ENCODE measurements at places on chromosomes 1 and 21. TPM values are rescaled to one million over a fixed set of nuclear protein-coding genes. Genes with fewer than 3 reads are reported as not detected.

PLA2G2E gene
- not detected for total RNA-seq

A3GALT2 gene
- not detected for total RNA-seq

PRDM16 gene
- total RNA-seq: 0.06 TPM

OR2M7 gene
- total RNA-seq: not detected

DNA sequence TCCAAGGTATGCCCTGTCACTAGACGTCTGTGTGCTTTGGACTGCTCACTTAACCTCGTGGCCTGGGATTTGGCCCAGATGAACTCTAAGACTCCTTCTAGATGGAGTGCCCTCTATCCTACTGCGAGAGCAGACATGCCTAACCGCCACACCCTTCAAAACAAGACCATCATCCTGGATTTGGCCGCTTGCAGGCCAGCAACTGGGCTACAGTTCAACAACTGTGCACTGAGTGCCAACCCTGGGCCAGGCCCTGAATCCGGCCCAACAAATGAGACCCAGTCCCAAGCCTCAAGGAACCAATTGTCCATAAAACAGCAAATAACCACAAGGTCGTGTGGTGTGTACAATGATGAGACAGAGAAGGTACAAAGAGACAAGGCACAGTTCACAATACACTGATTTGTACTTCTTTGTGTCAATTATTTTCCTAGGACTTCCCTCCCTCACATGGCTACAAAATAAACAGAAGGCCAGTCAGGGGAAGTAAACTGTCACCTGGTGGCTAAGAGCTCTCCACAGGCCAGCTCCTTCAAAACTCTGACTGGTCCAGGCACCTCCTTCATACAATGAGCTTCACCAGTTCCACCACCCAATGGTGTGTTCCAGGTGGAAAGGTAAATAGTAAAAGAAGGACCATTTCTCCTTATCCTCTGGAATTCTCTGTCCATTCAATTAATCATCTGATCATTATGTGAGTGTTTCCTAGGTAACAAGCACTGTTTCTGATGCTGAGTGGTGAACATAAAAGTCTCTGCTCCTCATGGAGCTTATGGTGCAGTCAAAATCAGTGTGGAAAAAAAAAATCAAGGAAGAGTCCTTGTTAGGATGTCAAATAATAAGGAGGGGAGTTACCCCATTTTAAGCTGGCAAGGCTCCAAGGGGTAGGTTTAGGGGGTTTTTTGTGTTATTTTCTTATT is 60.4 kb downstream of the CAPZB start:
- peaks cover 26% of the 10 kb centered on the region for H3K4me1 ChIP-seq
- no peaks in the 10 kb centered on the region for H3K27me3 ChIP-seq
- H3K4me3 ChIP-seq: no peak overlapping the region
- no peak for DNase-seq
- no peaks in the 10 kb centered on the region for H3K36me3 ChIP-seq
- peak overlapping the region; percentile 42 for H3K27ac ChIP-seq

DNA sequence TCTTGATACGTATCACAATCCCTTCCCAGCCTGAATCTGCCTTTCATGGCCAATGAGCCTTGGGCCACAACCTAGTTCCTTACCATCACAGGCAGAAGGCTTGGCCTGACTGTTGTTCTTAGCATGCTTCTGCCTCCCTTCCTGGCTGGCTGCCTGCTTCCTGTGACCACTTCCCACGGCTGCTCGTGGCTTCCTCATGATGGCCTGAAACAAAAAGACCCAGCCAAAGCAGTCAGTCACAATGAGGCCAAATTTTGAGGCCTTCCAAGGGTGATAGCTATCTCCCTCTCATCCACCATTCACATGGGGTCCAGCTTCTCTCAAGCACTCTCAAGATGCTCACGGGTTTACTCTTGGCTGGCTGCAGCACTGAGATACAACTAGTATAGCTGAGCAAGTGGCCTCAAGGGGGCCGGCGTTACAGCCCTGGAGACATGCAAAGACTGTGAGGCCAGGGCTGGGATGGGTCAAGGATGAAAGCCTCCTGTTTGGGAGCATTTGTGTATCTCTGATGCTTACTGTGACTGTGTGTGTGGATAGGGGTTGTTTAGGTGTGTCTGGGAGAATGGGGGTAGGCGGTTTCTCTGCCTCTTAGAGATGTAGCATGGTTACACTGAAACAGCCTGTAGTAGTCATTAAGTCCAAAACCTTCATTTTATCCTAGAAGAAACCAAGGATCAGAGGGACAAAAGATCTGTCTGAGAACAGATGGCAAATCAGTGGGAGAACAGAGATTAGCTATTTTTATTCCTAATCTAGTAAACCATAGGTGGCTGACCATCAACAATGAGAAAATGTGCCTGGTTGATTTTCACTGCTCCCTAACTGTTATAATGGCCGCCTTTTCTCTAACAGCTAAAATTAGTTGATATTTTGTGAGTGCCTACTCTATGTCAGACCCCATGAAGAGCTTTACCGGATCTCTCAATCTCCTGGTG is 5.4 kb upstream of the TOE1 start:
- no peaks in the 10 kb centered on the region for H3K36me3 ChIP-seq
- DNase-seq: peak; percentile 67
- H3K27ac ChIP-seq: no peak overlapping the region
- H3K4me3 ChIP-seq: no peak overlapping the region
- no peaks in the 10 kb centered on the region for H3K27me3 ChIP-seq

DNA sequence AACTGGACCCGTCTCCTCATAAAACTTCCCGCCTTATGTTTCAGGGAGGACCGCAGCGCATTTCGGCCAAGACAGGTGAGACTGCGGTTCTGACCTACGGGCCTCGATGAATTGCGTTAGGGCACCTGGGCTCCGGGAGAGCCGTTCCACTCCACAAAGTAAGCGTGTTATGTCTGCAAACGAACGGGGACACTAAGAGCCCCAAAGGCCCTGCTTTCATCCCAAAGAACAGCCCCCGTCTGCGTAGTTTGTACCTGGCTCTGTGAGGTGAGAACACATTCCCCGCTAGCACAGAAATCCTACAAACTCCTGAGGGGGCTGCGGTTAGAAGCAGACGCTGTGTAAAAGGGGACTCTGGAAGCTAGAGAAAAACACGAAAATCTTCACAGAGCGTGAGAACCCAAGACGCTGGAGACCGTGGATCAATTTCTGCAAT is 41.6 kb upstream of the PPIAL4F start:
- no peaks in the 10 kb centered on the region for H3K36me3 ChIP-seq
- no peak overlapping the region for H3K4me3 ChIP-seq
- no peaks in the 10 kb centered on the region for H3K27me3 ChIP-seq
- DNase-seq: no peak

GRCh38 chr1:112793631-112794565 is 78.8 kb upstream of the PPM1J start:
- no peaks in the 10 kb centered on the region for H3K36me3 ChIP-seq
- H3K27ac ChIP-seq: no peak overlapping the region
- no peaks in the 10 kb centered on the region for H3K27me3 ChIP-seq
- no peak overlapping the region for H3K4me3 ChIP-seq
- no peak for DNase-seq
- no peaks in the 10 kb centered on the region for H3K4me1 ChIP-seq

DNA sequence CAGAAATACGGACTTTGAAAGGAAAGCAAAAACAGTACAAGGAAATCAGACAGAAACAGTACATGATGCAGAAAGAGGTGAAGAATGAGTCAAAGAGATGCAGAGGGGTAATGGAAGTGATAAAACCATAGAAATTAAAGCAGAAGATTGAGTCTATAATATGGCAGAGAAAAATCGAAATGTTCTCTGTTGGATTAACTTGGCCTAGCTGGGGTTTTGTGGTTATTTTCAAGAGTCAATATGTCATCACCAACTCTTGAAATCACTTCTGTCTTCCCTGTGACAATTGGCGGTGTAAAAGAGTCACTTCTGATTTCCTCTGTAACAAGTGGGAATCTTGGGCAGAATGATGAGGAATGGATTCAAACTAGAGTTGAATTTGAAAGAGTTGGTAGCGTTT is 7.4 kb downstream of the YTHDF2 start:
- H3K27me3 ChIP-seq: no peaks in the 10 kb centered on the region
- peaks cover 53% of the 10 kb centered on the region for H3K36me3 ChIP-seq
- no peak overlapping the region for H3K27ac ChIP-seq
- no peak overlapping the region for H3K4me3 ChIP-seq

- no peaks in the 10 kb centered on the region for H3K27me3 ChIP-seq
- H3K36me3 ChIP-seq: no peaks in the 10 kb centered on the region
- DNase-seq: no peak
- no peak overlapping the region for H3K27ac ChIP-seq
- H3K4me3 ChIP-seq: no peak overlapping the region
These were observed 83.8 kb downstream of the HSF2BP start for GRCh38 chr21:43575473-43575844.

- no peak for DNase-seq
- H3K4me1 ChIP-seq: no peaks in the 10 kb centered on the region
- no peaks in the 10 kb centered on the region for H3K36me3 ChIP-seq
These were observed 1.5 kb downstream of the AKIRIN1 start for GRCh38 chr1:38992412-38993111.

DNA sequence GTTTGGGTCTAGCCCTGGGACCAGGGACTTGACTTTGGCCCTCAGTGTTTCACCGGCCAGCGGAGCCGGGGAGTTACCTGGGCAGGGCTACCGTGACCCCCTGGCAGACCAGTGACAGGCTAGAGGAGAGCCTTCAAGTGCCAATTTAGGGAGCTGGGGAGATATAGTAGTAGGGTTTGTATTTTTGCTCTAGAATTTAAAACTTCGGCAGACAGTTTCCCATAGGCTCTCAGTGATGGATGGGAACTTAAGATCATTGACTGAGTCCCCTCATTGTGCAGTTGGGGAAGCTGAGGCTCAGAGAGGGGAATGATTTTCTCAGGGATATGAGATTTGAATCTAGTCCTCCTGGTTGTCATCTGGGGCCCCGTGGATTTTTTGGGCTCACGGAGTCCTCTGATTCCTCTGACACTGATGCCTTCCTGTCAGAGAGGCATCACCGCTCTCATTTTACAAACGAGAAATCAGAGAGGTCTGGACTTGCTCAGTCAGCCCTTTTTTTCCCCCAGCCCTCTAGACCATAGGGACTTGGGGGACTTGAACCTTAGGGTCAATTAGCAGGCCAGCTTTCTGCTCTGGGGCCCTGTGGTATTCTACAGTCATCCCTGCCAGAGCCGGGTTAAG is 58.3 kb upstream of the ACOT11 start:
- no peaks in the 10 kb centered on the region for H3K27me3 ChIP-seq
- no peak overlapping the region for H3K27ac ChIP-seq
- H3K4me1 ChIP-seq: no peaks in the 10 kb centered on the region
- no peak for DNase-seq

GRCh38 chr1:207754974-207755700 is 3.3 kb downstream of the CD46 start:
- no peaks in the 10 kb centered on the region for H3K27me3 ChIP-seq
- H3K4me1 ChIP-seq: no peaks in the 10 kb centered on the region
- peak overlapping the region; percentile 45 for H3K27ac ChIP-seq
- H3K4me3 ChIP-seq: no peak overlapping the region

- H3K4me1 ChIP-seq: no peaks in the 10 kb centered on the region
- H3K4me3 ChIP-seq: no peak overlapping the region
These were observed 183.3 kb downstream of the IGSF21 start for GRCh38 chr1:18290740-18291412.

DNA sequence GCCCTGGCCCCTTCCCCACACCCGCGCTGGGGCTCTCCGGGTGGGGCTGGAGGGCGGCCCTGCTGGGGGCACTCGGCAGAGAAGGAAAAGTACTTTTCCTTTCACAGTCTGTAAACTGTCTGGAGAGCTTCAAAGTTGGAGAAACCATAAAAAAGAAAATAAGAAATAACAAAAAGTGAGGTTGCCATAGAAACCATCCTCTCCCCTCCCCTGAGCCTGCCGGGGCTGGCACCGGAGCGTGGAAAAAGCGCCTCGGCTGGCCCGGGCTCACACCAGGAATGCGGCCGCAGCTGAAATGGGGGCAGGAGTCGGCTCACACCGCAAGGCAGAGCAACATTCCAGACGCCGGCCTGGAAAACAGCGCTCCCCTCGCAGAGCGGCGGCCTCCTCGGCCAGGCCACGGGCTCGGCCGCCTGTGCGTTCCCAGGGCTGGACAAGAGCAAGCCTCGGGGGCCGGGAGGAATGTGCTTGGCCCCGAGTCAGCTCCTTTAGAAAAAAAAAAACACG is 69.2 kb downstream of the MORN1 start:
- peak overlapping the region; percentile 15 for H3K27ac ChIP-seq
- H3K36me3 ChIP-seq: no peaks in the 10 kb centered on the region
- H3K27me3 ChIP-seq: no peaks in the 10 kb centered on the region
- no peaks in the 10 kb centered on the region for H3K4me1 ChIP-seq

- no peak overlapping the region for H3K27ac ChIP-seq
- H3K27me3 ChIP-seq: no peaks in the 10 kb centered on the region
- H3K4me3 ChIP-seq: no peak overlapping the region
These were observed 87.0 kb downstream of the NRIP1 start for GRCh38 chr21:14977814-14978213.
